ENCODE measurements at places on chromosomes 2 and 18. TPM values are rescaled to one million over a fixed set of nuclear protein-coding genes. Genes with fewer than 3 reads are reported as not detected.

DNA sequence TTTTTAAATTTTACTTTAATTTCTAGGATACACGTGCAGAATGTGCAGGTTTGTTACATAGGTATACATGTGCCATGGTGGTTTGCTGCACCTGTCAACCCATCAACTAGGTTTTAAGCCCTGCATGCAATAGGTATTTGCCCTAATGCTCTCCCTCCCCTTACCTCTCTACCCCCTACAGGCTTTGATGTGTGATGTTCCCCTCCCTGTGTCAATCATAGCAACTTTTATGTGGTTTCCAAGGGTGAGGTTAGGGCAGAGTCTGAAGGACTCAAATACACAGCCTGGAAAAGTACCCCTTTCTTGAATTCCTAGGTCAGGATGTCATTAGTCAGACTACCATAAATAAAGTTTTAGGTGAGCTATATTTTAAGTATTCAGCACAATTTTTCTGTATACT lies 31.1 kb upstream of the MYT1L start:
- no peak overlapping the region for H3K4me3 ChIP-seq
- DNase-seq = no peak
- no peak overlapping the region for H3K27ac ChIP-seq
- H3K36me3 ChIP-seq = no peaks in the 10 kb centered on the region
- H3K27me3 ChIP-seq = no peaks in the 10 kb centered on the region
- H3K4me1 ChIP-seq = no peaks in the 10 kb centered on the region

- no peaks in the 10 kb centered on the region for H3K36me3 ChIP-seq
- H3K27ac ChIP-seq = no peak overlapping the region
- DNase-seq = no peak
Observed at GRCh38 chr2:178279142-178279541, 84.8 kb downstream of the OSBPL6 start.

DNA sequence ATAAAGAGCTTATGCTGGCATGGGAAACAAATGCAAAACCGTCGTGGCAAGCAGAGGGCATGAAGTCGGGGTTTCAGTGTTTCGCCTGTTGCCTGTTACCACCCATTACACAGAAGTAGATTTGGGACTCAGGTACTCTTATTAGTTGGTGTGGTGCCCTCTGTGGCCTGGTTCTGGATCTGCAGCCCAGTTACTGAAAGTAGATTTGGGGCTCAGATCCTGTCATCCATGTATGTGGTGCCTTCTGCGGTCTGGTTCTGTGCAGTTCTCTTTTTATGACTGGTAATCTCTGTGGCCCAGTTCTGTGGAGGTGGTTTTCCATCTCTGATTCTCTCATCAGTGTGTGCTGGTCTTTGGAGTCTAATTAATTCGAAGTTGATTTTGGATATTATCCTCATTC lies 45.2 kb downstream of the ADNP2 start:
- H3K27ac ChIP-seq = no peak overlapping the region
- H3K4me3 ChIP-seq = no peak overlapping the region
- H3K27me3 ChIP-seq = no peaks in the 10 kb centered on the region
- peaks cover 57% of the 10 kb centered on the region for H3K36me3 ChIP-seq

- H3K4me1 ChIP-seq = no peaks in the 10 kb centered on the region
- DNase-seq = no peak
- peaks cover 19% of the 10 kb centered on the region for H3K36me3 ChIP-seq
- H3K27ac ChIP-seq = no peak overlapping the region
Observed at GRCh38 chr18:44895176-44895798, 214.6 kb downstream of the SETBP1 start.

- peak overlapping the region; percentile 18 for H3K4me3 ChIP-seq
- H3K4me1 ChIP-seq = peaks cover 11% of the 10 kb centered on the region
- H3K27ac ChIP-seq = no peak overlapping the region
- no peak for DNase-seq
- H3K27me3 ChIP-seq = no peaks in the 10 kb centered on the region
Observed at GRCh38 chr2:160628811-160629210, 135.2 kb upstream of the RBMS1 start.

GCKR gene
- total RNA-seq = 1.6 TPM

Data from endodermal cell (in vitro differentiated cells).